SK-MEL-5 (cell line): ENCODE measurements at places on chromosomes 11 and 22.
A peak's percentile ranks its signal among the peaks of the same experiment; 100 is the strongest.

DNA sequence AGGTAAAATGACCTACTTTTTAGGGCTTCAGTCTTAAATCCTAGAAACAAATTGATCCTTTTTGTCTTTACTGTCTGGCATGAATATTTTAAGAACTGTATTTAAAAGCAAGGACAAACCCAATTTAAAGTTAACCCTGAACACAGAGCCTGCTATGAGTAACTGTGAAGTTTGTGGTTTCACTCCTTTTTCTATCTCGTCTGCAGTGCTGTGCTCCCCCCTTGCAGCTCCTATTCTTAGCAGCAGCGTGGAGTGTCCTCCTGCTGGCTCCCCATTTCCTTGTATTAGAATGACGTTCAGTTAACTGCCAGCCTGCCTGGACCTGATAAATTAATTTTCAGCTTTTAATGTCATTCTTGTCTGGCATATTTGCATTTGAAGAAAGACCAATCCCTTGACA is 40.0 kb upstream of the LRRC4C start:
- DNase-seq: no peak

DNA sequence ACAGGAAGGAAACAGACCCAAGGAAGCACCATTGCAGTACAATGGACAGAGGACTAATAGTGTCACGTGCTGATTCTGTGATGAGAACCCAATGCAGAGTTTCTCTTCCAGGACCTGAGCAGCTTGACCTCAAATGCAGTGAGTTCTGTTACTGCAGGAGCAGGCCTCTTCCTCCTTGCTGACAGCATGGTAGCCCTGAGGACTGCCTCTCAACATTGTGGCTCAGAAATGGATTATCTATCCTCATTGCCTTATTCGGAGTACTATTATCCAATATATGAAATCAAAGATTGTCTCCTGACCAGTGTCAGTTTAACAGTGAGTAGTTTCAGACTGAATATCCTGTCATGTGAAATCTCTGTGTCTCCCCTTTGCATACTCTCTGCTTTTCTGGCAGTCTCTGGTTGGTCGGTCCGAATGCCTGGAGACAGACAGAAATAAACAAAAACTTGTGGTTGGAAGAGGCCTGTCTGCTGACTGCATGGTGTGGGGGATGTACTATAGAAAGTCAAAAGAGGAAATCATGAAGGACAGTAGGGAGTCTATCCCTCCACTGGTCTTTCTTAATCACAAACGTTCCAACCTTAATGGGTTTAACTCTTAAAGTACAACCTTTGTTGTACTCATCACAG is 6.9 kb upstream of the MS4A14 start:
- peak; percentile 89 for DNase-seq

DNA sequence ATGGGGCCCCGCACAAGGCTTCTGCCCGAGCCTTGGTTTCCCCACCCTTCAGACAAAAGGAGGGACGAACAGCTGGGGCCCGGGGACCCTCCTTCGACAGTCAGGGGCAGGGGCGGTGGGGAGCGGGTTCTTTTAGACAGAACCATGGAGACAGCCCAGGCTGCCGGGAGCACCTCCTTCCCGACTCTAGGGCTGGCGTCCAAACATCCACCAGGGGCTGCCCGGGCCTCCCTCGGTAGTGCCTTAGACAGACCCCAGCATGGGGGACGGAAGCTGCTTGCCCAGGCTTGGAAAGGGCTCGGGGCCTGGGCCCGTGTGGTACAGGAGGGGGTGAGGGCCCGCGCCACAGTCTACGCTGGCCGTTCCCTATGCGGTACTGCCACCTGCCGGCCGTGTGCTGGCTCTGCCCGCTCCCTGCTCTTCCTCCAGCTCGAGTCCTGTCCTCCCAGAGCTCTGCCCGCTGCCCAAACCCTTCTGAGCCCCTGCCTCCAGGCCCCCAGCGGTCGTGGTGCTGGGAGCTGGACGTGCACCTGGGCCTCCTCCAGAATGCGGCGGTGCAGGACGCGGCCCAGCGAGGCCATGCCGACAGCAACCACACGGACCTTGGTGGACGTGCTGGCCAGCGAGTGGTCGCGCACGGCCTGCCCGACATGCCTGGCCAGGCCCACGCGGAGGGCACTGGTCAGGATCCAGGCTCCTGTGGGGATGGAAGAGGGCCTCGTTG is 20.1 kb downstream of the TSSC4 start:
- DNase-seq: peak; percentile 72

- DNase-seq: peak; percentile 84
These were observed 4.1 kb upstream of the MAPK11 start for GRCh38 chr22:50274311-50274710.

- DNase-seq: no peak
These were observed 3.7 kb upstream of the FOLR1 start for GRCh38 chr11:72188267-72188666.
